ENCODE measurements at places on chromosomes 6 and 20.

GRCh38 chr6:155895641-155896040 lies 440.0 kb upstream of the NOX3 start:
- DNase-seq = no peak

DNA sequence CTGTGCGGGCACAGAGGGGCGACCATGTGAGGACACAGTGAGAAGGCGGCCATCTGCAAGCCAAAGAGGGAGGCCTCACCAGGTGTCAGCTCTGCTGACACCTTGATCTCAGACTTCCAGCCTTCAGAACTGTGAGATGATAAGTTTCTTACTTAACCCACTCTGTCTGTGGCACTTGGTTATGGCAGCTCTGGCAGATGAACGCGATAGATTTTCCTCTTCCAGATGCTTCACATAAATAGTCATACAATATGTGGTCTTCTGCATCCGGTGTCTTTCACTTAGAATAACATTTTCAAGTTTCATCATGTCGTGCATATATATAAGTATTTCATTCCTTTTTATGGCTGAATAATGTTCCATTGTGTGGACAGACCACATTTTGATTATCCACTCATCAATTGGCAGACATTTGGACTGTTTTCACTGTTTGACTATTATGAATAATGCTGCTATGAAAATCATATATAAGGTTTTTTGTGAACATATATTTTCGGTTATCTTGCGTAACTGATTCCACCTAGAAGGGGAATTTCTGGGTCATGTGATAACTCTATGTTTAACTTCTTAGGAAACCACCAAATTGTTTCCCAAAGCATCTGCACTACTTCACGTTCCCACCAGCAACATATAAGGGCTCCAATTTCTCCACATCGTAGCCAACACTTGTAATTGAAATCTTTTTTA lies 30.2 kb downstream of the PRR18 start:
- no peak for DNase-seq

GRCh38 chr6:150452428-150453243 lies 83.8 kb downstream of the IYD start:
- no peak for DNase-seq

GRCh38 chr6:43180985-43181384 lies 1.0 kb upstream of the CUL9 start:
- DNase-seq = no peak

DNA sequence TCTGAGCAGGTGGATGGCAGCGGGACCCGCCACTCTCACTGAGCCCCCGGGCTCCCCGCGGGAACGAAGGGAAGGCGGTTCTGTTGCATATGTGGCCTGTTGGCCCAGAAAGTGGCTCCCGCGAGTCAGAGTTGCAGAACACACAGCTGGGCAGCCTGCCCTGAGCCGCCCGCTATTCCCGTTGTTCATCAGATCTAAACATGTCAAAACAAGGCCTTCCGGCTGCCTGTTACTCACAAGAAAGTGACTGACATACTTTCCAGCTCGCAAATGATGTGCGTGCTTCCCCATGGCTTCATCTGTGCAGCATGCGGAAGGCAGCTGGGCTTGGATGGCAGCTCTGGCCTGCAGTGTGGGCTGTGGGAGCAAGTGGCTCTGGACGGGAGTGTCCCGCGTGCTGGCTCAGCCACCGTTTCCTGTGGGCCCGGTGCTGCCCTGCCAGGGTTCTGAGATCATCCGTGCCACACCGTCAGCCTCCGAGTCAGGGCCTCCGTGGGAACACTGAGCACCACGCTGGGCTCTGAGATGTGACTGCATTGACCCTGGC lies 227.3 kb downstream of the ERMARD start:
- no peak for DNase-seq

DNA sequence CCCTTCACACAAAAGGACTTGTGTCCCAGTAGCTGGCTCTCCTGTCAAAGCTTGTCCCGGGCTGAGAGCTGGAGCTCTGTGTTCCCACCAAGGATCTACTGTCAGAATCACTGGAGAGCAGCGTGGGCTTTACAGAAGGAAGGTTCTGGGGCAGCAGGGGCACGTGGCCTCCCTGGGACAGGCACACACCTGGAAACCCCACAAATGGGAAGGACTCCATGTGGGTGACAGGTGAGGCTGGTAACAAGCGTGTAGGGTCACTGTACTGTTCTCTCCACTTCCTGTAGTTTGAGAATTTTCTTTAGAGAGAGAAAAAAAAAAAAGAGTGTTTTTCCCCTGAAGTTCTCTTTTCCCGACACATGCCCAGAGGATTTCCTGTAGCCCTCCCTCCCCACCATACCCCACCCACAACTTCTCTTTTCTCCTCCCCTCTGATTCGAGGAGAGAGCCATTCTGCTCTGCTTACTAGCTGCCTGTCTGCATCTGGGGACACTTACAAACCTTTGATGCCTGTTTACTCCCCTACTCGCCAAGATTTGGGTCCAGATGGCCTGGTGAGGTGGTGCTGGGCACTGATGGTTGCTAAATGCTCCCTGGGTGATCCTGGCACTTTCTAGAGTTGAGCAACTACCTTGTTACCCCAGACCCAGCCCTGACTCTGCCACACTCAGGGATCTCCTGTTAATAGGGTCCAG lies 84.1 kb upstream of the SIRPA start:
- DNase-seq = peak; percentile 44

DNA sequence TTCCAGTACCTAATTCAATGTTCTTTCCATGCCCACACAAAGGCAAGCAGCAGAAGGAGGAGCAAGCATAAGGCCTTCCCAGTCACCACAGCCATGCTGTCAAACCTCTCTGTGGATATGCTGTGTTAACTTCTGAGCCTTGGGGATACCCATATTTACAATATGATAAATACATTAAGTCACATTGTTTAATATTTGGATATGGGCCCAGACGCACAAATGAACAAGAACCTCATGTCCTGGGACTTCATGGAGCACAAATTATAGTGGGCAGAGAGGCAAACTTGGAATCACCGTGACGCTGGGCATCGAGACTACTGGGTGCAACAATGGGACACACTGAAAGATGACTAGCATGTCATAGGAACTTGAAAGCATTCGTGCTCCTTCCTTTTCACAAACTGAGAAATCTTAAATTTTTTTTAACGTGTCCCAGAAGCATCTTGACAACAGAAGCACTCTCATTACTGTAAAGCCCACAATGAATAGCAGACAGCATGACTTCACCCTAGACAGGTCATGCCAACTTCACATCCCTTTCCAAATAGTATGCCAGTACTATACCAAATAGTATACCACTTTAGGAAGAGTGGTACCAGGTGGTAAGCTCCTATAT lies 16.0 kb downstream of the SOD2 start:
- no peak for DNase-seq

GRCh38 chr6:82353848-82354247 lies 9.8 kb upstream of the TPBG start:
- DNase-seq = no peak

GRCh38 chr6:83966539-83966938 lies 67.0 kb upstream of the MRAP2 start:
- DNase-seq = no peak

- no peak for DNase-seq
Observed at GRCh38 chr20:17969278-17969883, 563 bp downstream of the MGME1 start.

GRCh38 chr6:113662688-113663333 lies 194.3 kb upstream of the MARCKS start:
- peak; percentile 28 for DNase-seq

GRCh38 chr6:111566873-111567517 lies 38.7 kb downstream of the TRAF3IP2 start:
- DNase-seq = peak; percentile 5

GRCh38 chr6:18070486-18070885 lies 52.0 kb downstream of the NHLRC1 start:
- no peak for DNase-seq

DNA sequence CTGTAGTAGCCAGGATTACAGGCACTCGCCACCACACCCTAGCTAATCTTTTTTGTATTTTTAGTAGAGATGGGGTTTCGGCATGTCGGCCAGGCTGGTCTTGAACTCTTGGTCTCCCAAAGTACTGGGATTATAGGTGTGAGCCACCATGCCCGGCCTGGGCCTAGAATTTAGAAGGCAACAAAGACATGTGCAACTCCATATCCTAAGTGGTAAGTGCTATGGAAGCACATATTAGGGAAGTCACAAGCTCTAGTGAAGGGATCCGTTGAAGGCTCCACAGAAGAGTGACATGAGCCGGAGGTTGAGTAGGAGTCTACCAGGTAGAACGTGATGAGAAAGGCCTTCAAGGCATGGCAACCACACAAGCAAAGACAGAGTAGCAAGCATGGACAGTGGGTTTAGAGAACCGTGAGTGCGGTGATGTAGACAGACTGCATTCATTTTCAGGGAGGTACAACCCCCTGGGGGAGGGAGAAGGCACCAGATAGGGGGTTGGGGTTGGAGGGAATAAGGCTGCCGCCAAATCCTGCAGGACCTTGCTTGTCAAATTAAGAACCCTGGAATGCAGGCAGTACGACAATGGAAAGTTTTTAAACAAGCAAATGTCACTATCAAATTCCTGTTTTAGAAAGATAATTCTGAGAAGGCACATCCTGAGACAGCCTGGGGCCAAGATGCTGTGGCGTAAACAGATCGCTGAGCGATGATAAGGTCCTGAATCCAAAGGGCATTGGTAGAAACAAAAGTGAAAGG lies 50.2 kb downstream of the ARHGAP18 start:
- DNase-seq = no peak

DNA sequence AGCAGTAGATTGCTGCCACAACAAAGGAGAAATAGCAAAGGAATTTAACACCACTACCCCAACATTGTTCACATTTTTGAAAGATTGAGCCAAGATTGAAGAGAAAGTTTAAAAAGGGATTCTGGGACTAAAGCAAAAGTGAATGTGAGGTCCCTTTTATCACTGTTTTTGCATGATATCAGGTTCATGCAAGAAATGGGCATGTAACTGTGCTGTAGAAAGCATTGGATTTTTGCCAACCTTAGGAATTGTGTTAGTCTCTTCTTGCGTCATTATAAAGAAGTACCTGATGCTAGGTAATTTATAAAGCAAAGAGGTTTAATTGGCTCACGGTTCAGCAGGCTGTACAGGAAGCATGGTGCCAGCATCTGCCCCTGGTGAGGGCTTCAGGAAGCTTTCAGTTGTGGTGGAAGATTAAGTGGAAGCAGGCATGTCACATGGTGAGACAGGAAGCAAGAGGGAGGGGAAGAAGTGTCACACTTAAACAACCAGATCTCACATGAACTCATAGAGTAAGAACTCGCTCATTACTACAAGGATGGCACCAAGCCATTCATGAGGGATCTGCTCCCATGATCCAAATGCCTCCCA lies 4.6 kb upstream of the GJB7 start:
- DNase-seq = no peak

- DNase-seq = no peak
Observed at GRCh38 chr6:161598896-161599295, 325.0 kb upstream of the AGPAT4 start.

DNA sequence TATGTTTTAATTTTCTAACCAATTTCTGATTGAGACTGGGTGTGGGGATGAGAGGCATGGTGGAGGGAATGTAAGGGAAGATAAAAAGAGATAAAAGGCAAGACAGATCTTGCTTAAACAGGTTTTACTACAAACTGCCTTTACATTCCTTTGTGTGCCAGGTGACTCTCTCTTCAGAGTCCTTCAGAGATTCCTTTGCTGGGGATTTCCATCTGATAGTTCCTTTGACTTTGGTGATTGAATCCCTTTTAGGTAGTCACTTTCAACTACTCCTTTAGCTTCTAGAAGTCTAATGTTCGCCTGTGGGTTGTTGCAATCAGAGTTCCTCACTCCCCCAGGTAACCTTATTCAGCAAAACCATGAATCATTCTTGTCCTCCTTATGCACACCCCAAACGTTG lies 283.3 kb upstream of the MANEA start:
- no peak for DNase-seq

DNA sequence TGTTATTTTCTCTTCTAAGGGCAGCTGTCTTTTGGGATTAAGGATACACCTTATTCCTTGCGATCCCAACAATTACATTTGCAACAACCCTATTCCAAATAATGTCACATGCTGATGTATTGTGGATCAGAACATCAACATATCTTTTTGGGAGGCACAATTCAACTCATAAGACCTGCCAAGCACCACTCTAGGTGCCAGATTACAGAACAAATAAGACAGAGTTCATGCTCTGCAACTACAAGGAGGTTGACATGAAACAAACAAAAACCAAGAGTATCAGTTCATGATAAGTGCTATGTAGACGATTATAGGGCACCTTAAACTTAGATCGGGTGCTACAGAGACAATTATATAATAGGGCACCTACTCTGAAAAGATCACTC lies 203.2 kb upstream of the SGK1 start:
- no peak for DNase-seq

DNA sequence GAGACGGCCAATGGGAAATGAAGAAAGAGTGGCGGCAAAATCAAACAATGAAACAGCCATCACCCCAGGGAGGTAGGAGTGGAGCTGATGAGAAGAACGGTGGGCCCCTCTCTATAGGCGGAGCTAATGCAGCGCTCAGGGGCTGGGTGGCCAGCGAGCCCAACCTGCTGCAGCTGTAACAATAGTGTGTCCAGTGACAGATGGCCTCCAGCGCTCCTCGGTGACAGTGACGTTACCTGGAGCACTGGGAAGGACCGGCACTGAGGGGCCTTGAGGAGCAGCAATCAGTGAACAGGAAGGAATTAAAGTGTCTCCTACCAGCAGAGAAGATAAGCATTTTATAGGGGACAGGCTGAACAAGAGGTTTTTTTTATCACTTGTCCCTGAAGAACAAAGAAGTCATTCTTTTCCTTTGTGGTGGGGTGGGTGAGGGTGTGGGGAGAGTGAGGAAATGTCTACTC lies 81.6 kb downstream of the FOXA2 start:
- DNase-seq = no peak

- DNase-seq = no peak
Observed at GRCh38 chr6:125231574-125232343, 70.0 kb downstream of the HDDC2 start.

DNA sequence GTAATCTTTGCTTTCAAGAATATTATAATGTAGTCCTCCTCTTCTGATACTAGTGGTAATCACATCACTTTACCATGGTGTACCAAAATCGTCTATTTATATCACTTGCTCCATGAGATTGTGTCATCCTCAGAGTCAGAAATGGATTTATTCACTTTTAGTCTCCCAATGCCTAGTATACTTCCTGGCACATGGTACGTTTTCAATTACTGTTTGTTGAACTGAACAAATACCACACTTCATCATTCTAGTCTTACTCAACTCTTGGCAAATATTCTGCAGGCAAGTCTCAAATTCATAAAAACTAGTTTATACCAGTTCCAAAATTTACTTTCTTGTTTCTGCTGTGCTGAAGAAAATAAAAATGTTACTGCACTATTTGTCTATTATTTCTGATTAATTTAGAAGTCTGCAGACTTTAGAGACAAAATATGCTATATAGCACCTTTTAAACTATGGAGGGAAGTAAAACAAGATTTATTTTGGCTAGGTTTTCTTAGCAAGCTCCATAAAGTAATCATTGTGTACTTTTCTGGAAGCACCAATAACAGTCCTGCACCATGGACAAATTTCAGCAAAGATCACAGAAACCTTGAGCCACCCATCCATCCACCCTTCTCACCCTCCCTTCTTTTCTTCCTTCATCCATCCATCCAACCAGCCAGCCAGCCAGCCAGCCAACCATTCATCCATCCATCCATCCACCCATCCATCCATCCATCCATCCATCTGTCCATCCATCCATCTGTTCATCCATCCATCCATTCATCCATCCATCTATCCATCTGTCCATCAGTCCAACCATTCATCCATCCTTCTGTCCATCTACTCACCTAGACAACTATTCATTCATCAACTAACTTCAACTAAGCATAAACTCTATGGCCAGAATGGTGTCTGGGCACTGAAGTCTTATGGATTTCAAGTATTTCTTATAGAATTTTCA lies 102.1 kb upstream of the STMND1 start:
- DNase-seq = no peak

Measured in naive B cell (primary cell).